ENCODE measurements at places on chromosomes 2 and 18.
A peak's percentile ranks its signal among the peaks of the same experiment; 100 is the strongest.

DNA sequence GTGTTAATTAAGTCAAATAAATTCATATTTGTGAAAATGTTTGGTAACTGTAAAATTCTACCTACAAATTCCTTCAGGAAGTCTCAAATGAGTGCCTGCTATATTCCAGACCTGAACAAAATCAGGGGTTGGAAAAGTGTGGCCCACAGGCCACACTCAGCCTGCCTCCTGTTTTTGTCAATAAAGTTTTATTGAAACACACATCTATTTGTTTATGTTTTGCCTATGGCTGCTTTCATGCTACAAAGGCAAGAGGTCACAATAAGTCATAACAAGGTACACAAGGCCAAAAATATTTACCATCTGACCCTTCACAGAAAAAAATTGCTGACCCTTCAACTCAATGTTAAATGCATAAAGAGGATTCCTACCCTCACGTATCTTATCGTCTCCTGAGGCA is 581.7 kb downstream of the ARHGAP15 start:
- DNase-seq, result no peak

DNA sequence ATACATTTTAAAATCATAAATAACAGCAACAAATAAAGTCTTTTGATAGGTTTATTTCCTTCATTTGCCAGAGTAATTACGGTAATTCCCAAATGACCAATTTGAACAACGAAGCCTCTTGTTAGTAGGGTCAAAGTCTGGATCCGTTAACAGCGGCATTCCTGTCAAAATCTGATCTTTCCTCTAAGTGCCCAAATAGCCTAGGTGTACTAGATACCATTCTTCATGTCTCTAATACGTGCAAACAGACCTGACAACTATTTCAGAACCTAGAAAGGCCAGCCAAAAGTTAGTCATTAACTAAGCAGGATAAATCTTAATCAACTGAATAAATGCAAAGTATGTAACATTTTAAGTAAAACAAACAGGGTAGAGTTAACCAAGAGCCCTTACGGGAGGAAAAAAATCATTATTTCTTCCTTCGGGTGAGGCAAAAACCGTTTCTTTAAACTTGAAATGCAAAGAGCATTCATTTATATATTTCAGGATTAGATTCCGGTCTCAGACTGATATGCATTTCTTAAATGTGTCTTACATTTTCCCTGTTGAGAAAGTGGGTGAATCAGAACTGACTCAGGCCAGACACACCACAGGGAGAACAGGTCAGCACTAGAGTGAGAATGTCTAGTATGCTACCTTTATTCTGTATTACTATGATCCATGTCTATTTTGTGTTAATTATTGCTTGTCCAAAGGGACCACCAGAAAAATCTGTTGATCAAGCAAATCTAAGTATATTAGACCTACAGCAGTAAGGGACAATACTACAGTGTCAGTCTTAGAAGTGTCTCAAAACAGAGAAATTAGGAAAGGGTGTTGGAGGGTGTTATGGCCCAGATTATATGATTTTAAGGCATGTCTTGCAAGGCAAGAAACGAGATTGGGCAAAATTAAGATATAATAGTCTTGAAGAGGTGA is 141.5 kb upstream of the NDUFV2 start:
- DNase-seq, result no peak

GRCh38 chr2:240139011-240139441 is 1.4 kb downstream of the OTOS start:
- DNase-seq, result no peak

DNA sequence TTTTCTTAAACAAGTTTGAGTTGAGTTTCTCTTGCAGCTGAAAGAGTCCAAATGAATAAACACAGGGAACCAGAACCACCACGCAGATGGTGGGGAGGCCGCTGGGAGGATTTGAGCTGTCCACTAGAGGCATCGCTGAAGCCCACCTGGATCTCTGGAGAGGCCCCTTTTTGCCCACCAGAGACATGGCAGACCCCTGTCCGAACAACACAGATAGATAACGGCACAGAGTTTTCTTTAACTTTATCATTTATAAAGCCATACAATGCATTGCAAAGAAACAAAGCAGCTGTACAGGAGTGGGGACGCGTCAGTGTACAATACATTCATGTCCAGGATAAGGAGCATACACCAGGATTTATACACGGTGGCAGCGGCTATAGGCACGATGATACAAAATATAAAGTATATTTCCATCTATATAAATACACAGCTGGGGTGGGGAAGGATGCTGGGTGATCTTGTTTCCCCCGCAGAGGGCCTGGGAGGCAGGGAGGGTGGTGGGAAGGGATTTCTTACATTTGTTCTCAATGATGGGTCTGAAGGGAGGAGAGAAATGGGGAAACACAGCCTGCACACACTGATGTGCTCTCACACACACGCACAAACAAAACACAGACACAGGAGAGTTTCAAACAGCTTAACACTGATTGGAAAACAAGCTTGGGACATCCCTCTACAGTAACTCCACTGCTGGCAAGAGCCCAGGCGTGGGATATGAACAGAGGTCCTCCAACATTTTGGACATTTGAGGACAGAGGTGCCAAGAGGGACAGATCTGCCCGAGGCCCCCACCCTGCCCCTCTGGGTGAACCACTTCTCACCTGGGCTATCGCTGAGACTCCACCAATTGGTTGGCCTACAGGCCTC is 203.0 kb downstream of the TNS1 start:
- no peak for DNase-seq

DNA sequence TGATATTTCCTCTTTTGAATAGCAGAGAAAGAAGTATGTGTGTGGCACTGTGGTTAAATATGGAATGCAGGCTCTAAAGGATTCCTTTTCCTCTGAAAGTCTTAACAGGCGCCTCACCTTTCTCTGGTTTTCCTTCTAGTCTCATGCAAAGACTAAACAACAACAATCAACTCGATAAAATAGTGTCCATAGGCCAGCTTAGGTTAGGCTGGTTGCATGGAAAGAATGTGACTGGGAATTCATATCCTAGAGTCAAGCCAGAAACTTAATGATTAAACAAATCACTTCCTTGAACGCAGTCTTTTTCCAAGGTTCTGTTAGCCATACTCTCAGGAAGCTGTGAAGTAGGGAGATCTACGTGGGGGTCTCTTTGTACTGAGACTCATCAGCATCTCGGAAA is 800.8 kb upstream of the ID2 start:
- no peak for DNase-seq

DNA sequence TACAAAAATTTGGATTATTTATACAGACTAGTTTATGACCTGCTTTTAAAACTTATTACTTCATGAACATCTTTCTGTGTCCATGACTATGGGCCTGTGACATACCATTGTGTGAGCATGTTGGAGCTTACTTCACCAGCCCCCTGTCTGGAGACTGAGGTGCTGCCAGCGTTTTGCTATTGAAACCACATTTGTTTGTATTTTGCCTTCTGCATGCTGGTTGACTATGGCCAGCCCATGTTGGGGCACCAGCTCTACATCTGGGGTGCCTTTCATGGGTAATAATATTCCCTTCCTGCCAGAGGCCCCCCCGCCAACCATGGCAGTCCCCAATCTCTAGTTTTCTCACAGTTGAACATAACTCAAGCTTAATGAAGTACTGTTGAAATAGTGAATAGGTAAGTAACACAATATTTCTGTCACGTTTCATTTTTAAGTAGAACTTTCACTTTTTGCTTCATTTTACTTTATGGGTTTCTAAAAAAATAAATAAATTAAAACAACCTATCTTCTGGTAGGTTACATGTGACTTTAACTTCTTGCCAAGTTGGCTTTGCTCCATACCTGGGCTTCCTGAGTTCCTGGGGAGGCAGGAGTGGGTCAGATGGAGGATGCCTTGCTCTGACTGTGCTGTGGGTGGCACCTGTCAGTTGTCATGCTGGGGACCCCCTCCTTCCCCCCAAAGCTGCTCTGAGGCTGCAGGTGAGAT is 63.9 kb downstream of the DGKD start:
- no peak for DNase-seq

GRCh38 chr18:75790111-75790510 is 362.6 kb upstream of the SMIM21 start:
- DNase-seq, result no peak

GRCh38 chr18:11251229-11251890 is 102.0 kb upstream of the PIEZO2 start:
- no peak for DNase-seq

- no peak for DNase-seq
Measured at GRCh38 chr2:189002079-189002478, 27.9 kb downstream of the COL3A1 start.

DNA sequence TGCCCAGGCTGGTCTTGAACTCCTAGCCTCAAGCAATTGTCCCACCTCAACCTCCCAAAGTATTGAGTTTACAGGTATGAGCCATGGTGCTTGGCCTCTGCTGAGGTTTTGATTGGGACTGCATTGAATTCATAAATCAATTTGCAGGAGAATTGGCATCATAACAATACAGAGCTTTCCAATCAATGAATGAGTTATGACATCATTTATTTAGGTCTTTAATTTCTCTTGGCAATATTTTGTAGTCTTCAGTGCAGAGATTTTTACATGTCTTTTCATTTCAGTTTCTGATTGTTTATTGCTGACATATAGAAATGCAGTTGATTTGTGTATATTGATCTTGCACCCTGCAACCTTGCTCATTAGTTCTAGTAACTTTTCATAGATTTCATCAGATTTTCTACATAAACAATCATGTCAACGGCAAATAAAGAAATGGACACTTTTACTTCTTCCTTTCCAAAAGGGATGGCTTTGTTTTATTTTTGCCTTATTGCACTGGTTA is 119.9 kb downstream of the TFCP2L1 start:
- no peak for DNase-seq

GRCh38 chr2:155377266-155377680 is 678.8 kb downstream of the KCNJ3 start:
- DNase-seq, result no peak

DNA sequence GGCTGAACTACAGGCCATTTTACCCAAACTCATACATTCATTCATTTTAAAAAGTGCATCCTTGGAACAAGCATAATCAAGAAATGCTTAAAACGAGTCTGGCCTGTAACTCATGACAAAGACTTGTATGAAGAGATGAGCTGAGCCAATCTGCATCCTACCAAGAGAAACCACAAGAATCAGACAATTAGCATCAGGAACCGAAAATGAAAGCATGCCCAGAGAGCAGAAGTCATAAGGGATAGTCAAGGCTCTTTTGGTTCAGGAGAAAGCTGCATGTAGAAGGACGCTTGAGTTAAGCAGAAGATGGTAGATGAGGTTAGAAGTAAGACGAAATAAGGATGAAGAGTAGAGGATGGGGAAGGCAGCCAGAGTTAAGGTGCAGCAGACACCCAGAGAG is 137.0 kb upstream of the CTNNA2 start:
- DNase-seq, result no peak

GRCh38 chr2:219434718-219435525 is at the start of gene SPEG:
Gene SPEG, plus strand, starts transcription at chr2:219434843. Its CDS starts 135 bp downstream, at chr2:219434978.
- no peak for DNase-seq

DNA sequence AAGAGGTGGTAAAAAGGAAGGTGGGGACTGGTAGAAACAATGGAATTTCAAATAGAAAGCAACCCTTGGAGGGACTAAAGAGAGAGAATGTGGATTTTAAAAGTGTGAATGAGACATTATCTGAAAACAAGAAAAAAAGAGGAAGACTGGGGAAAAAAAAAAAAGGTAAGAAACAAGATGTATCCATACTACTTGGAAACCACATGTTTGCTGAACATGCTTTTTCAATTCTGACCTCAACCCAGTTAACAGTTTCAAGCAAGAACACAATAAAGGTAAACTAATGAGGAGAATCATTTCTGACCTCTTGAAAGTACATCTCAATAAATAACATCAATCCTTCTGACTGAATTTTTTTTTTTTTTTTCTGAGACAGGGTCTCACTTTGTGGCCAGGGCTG is 2.6 kb downstream of the FARSB start:
- DNase-seq, result no peak

GRCh38 chr2:216635701-216636550 is 2.7 kb downstream of the IGFBP2 start:
- no peak for DNase-seq

GRCh38 chr18:9380621-9381395 is 46.2 kb downstream of the TWSG1 start:
- no peak for DNase-seq

DNA sequence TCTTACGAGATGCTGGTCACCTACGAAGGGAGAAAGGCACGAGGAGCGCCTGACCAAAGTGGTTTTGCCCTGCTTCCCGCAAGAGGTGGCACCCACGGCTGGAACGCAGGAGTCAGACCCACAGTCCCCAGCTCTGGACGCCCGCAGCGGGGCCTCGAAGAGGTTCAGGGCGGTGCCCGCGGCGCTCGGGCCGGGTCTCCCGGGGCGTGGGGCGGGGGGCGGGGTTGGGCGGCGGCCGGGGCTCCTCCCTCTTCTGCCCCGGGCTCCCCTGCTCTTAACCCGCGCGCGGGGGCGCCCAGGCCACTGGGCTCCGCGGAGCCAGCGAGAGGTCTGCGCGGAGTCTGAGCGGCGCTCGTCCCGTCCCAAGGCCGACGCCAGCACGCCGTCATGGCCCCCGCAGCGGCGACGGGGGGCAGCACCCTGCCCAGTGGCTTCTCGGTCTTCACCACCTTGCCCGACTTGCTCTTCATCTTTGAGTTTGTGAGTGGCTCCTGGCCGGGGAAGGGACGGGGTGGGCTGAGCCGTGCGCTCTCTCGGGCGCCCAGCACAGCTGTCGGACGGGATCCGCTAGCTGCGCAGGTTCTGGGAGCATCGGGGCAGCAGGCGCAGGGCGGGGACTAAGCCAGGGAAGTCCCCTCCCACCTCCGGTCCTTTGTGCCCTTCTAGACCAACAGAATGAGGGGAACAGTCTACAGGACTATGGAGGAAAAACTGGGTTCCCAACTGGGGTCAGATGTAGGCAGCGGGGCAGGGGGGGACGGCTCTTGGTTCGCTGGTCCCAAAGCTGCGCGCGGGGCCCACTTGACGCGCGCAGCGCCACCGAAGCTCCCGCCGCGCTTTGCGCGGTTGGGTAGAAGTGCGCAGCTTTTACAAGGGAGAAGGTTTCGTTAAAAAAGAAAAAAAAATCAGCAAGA is at the start of gene MAL:
Gene MAL, plus strand, starts transcription at position 303 of the 914 bp plus-strand sequence. Its CDS starts 85 bp downstream, at position 388.
- DNase-seq, result peak; percentile 71
